ENCODE measurements at places on chromosomes 1 and 21.

GRCh38 chr1:42424201-42424600 is 31.6 kb downstream of the ZMYND12 start:
- no peak for DNase-seq

DNA sequence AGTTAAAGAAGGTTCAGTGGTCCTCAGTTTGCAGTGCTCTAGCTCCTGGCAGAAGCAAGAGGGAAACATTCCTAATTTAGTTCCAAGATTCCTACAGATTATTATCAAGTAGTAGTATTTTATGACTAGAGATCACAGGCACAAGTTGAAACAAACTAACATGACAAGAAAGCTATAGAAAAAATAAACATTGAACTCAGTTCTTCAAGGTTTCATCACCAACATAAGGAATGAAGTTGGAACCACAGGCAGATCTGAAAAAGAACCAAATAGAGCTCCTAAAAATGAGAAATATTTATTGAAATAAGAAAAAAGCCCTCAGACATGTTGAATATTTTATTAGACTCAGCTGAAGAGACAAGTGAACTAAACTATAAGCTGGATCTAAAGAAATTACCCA is 40.6 kb downstream of the PDC start:
- DNase-seq: no peak

DNA sequence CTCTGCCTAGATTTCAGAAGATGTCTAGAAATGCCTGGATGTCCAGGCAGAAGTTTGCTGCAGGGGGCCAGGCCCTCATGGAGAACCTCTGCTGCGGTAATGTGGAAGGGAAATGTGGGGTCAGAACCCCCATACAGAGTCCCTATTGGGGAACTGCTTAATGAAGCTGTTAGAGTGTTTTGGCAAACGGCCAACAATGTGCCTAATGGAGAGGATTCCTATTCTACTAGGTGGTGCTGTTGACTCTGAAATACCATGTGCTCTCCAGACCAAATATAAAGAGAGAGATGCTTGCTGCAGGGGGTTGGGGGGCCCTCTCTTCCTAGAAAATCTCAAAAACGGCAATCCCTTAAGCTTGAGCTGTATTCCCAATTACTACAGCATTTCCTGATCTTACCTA is 57.1 kb upstream of the DR1 start:
- DNase-seq: no peak

DNA sequence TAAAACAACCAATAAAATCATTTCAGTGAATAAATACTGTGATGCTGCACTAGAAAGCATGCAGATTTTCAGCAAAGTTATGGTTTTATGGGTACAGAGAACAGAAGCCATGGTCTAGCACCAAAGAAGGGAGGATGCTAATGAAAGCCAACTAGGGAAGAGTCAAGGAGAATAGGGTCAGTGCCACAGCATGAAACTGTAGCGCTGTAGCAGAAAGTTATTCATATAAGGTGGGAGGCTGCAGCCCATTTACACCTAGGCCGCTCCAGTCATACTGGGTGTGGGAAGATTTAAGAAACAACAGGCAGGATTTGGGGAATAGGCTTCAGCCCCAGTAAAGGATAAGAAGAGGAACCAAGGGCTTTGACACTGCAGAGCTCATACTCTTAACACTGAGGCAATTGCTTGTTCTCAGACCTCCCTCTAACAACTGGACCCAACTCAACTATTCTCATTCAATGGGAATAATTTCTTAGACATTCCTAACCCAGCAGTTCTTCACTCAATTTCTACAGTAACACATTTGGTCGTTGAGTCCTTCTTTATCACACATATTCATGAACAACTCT is 4.4 kb downstream of the IFI16 start:
- DNase-seq: no peak

GRCh38 chr1:17881761-17882160 is 126.6 kb downstream of the ACTL8 start:
- DNase-seq: no peak

DNA sequence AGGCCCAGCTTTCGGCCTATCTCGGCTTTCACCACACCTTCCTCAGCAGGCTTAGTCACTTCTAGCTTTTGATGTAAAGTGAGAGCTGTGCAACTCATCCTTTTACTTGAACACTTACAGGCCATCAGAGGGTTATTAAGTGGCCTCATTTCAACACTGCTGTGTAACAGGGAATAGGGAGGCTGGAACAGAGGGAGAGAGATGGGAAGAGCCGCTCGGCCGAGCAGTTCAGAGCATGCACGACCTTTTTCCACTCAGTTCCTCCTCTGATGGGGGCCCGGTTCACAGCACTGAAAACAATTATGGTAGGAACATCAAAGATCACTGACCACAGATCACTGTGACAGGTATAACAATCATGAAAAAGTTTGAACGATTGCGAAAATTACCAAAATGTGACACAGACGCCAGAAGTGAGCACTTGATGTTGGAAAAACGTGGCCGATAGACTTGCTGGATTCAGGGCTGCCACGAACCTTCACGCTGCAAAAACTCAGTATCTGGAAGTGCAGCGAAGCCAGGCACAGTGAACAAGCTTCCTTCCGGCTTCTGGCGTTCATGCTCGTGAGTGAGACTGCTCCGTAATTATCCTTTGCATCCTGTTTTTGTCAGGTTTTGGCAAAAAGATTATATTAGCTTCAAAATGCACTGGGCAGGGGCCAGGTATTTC is 28.6 kb downstream of the AGPAT3 start:
- DNase-seq: no peak

GRCh38 chr1:51906306-51907078 is 28.0 kb upstream of the NRDC start:
- no peak for DNase-seq

- no peak for DNase-seq
These were observed 37.0 kb upstream of the ADGRL4 start for GRCh38 chr1:79043506-79043905.

DNA sequence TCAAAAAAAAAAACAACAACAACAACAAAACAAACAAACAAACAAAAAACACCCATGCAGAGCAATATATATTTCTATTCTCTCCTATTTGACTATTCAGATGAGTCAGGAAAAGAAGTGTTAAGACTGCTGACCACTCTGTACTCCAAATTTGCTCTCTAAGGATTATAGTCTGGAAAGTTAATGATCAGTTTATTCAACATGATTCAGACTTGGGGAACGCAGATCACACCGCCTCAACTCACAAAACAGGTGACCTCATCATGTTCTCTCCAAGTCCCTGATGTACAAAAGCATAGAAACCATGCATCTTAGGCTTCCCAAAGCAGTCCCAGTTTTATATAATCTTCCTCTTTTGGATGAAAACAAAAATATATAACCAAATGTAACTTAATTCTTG is 51.9 kb upstream of the PRRC2C start:
- no peak for DNase-seq

DNA sequence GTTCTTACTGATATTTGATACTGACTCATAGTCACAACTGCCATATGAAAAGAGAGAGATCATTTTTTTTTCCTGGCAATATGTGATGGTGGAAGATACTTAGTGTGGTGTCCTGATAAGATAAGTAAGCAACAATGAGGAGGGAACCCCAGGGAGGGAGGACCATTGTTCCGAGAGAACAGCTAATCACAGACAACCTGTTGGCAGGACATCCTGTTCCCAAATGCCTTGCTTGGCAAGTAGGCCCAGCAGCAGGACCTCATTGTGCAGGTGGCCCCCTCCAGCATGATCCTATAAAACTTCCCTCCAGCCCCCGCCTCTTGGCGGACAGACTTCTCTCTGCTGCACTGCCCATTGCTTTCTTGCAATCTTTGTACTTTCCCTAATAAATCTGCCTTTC is 329.4 kb upstream of the CHRM3 start:
- no peak for DNase-seq

Data from BJ (cell line).